ENCODE measurements at places on chromosomes 6 and 20.

DNA sequence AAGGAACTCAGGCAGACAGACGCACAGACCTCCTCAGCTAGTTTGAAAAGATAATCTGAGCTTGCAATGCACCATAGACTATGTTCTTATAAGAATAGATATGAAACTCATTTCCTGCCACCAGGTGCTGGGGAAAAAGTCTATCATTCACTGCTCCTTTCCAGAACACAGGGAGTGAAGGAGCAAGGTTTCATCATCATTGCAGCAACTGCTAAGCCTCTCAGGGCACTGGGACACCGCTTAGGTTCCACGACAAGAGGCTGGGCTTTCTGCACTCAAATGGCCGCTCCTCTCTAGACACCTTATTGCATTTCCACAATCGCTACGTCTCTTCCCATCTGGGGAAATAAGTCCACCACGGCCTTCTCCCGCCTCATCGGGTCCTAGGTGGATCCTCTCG lies 418.5 kb upstream of the JARID2 start:
- DNase-seq, result no peak

DNA sequence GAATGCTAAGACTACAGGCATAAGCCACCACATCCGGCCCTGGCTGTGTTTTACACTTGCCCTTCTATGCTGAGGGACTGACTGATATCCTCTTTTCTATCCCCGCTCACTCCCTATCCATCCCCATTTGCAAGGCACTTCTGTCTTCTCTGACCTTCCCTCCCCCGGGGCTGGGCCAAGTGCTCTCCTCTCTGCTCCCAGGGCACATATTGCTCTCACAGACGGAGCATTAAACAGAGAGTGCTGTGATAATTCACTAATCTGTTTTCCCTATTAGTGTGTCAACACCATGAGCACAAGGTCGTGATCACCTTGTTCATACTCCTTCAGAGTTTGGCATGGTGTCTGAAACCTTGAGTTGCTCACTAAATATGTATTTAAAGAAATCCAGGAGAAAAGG lies 9.0 kb upstream of the SLC2A12 start:
- DNase-seq, result no peak

- DNase-seq, result no peak
Measured at GRCh38 chr6:7684076-7684475, 41.8 kb upstream of the BMP6 start.

- no peak for DNase-seq
Measured at GRCh38 chr20:52751571-52751970, 220.6 kb upstream of the TSHZ2 start.

- no peak for DNase-seq
Measured at GRCh38 chr20:63652192-63652980, 838 bp downstream of the STMN3 start.

DNA sequence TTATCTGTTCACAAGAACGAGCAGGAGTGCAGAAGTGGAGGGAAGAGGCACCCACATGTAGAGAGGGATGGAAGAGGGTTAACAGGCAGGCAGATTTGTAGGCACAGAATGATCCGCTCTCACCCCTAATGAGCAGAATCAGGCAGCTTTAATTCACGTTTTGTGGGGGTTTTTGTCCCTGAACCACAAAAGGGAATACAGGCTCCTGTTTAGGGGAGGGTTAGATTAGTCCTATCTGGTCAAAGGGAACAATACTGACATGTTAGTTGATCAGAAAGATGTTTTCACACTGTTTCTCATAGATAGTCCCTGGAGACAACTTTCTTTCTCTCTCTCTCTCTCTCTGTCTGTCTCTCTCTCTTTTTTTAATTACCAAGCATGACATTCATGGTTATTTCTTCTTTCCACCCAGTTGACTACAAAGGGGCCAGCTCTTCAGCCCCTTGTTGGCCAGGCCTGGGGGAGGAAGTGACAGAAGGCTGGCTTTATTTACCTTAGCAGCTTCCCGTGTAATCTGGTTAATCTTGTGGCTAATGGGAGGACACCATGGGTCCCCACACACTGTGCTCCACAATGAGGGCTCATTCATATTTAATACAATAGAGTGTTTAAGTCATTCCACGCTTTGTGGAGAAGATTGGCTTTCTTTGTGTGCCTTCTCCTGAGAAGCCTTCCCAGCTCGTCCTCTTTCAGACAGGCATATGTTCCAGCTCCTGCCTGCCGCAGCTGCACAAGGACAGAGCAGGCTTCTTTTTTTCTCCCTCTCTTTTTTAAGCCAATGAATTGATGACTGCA lies 958.8 kb downstream of the TFAP2A start:
- no peak for DNase-seq

DNA sequence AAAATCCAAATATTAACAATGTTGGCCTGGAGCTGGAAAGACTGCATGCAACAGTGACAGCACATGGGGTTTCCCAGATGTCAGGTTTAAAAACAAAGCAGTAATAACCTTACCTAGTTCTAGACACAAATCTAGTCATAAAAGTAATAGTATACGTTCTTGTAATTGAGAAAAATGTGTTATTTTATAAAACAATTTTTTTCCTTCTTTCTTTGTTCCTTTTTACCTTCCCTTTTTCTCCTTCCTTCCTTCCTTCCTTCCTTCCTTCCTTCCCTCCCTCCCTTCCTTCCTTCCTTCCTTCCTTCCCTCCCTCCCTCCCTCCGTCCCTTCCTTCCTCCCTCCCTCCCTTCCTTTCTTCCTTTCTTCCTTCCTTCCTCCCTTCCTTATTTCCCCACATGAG lies 242.7 kb upstream of the PDE10A start:
- DNase-seq, result no peak

- DNase-seq, result peak; percentile 45
Measured at GRCh38 chr20:59955131-59955796, 3.0 kb upstream of the CDH26 start.

DNA sequence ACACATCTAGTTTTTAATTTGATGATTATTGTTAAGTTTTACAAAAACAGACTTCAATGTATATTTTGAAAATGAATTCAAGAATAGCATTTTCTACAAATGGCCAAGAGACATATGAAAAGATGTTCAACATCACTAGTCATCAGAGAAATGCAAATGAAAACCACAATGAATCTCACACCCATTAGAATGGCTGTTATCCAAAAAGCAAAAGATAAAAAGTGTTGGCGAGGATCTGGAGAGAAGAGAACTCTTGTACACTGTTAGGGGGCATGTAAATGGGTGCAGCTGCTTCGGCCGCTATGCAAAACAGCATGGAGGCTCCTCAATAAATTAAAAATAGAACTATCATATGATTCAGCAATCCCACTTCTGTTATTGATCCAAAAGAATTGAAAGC lies 185.8 kb upstream of the CCN2 start:
- no peak for DNase-seq

GRCh38 chr6:165755583-165755982 lies 92.5 kb upstream of the PDE10A start:
- no peak for DNase-seq

- no peak for DNase-seq
Measured at GRCh38 chr6:1930356-1930755, 315.0 kb downstream of the GMDS start.

- no peak for DNase-seq
Measured at GRCh38 chr6:43269273-43270007, 26.2 kb downstream of the TTBK1 start.

DNA sequence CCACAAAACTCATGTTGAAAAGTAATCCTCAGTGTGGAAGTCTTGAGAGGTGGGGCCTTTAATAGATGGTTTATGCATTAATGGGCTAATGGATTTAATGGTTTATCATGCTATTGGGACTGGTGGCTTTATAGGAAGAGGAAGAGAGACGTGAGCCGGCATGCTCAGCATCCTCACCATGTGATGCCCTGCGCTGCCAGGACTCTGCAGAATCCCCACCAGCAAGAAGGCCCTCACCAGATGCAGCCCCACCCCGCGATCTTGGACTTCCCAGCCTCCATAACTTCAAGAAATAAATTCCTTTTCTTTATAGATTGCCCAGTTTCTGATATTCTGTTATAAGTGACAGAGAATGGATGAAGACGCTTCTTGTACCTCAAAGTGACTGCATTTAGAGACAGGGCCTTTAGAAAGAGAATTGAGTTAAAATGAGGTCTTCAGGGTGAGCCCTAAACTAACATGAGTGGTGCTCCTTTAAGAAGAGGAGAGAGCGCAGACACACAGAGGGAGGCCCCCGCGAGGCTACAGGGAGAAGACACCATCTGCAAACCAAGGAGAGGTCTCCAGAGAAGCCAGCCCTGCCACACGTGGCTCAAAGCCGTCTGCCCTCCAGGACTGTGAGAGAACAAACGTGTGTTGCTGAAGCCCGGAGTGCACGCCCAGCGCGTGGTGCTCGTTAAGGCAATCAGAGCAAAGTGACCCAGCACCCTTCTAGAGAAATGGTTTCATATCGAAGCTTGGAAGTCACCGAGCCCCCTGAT lies 56.9 kb downstream of the IRF4 start:
- DNase-seq, result no peak

GRCh38 chr6:88614316-88614877 lies 349.0 kb downstream of the RNGTT start:
- DNase-seq, result no peak

DNA sequence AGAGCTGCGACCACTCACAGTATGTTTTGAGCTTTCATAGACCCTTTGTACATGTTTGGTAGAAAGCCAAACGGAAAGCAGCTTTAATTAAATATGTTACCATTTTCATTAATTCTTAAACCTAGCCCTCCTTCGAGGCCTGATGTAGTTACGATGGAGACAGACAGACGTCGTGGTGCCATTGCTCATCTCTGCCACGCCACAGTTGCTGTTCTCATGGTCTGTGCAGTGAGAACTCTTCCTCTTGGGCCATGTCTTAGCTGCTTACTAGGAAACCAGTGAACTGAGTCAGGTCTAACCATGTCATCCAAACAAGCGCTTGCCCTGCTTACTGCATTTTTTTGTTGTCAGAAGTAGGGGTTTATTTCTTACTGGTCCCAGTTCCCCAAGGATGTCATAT lies 62.8 kb downstream of the SNX9 start:
- no peak for DNase-seq

- DNase-seq, result no peak
Measured at GRCh38 chr6:6386010-6386409, 65.5 kb upstream of the F13A1 start.

GRCh38 chr6:151186804-151187330 lies 52.9 kb upstream of the AKAP12 start:
- DNase-seq, result no peak

DNA sequence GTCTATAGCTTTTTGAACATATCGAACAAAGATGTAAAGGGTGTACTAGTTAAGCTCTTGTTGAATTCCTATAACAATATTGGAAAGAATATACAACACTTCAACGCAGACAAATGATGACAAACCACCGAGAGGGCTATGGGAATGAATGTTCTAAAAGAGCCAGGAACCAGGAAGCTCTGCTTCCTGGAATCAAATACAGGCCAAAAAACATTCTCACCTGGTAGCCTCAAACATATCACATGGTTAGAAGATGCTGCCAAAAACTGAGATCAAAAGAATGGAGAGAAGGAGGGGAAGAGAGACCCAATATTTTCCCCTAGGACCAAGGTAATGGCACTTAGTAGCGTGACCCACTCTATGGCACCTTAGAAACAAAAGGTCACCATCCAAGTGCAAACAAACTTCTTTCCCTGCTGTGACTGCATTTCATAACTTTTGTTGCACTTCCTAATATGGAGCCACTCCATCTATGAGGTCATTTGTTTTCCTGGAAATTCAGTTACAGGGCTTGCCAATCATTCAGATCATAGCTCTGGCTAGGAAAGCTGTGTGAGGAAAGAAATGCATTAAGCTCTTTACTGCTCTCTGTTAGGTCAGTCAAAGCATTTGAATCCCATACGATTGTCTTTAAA lies 199.2 kb upstream of the NT5E start:
- DNase-seq, result no peak

GRCh38 chr6:3926150-3926482 lies 76.9 kb downstream of the FAM50B start:
- DNase-seq, result no peak

- no peak for DNase-seq
Measured at GRCh38 chr6:55957961-55958422, 82.6 kb upstream of the BMP5 start.

DNA sequence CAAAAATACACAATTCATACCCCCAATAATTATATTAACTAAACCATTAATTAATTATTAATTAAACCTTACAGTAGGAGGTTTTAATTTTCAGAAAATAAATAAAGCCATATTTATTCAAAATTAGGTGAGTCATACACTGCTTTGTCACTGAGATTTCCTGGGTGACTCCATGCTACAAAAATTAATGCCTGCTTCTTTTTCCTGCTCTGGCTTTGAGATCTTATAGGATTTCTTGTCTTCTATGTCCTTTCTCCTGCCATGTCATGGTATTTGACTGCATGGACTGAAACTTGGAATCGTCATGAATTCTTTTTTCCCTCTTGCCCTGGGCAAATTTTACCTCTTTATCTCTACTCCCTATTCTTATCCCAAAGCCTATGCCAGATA lies 133.2 kb downstream of the PHACTR1 start:
- DNase-seq, result no peak

GRCh38 chr6:69887026-69887425 lies 20.7 kb downstream of the COL19A1 start:
- DNase-seq, result no peak

GRCh38 chr20:16846006-16846405 lies 97.8 kb downstream of the OTOR start:
- no peak for DNase-seq

GRCh38 chr6:128335963-128336362 lies 184.4 kb downstream of the PTPRK start:
- DNase-seq, result no peak

DNA sequence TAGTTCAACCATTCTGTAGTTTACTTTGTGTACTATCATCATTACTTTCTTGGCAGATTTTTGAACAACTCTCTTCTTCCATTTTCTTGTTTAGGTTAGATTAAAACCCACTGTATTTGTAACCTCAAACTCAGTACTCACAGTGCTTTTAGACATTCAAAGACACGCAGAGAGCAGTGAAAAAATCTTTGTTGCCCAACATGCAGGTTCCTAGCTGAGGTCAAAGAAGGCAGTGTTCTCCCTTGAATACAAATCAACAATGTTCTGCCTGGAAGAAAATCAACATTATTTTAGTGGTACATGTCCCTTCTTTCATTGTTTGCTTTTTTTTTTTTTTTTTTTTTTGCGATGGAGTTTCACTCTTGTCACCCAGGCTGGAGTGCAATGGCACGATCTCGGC lies 11.2 kb downstream of the CYB5R4 start:
- no peak for DNase-seq

DNA sequence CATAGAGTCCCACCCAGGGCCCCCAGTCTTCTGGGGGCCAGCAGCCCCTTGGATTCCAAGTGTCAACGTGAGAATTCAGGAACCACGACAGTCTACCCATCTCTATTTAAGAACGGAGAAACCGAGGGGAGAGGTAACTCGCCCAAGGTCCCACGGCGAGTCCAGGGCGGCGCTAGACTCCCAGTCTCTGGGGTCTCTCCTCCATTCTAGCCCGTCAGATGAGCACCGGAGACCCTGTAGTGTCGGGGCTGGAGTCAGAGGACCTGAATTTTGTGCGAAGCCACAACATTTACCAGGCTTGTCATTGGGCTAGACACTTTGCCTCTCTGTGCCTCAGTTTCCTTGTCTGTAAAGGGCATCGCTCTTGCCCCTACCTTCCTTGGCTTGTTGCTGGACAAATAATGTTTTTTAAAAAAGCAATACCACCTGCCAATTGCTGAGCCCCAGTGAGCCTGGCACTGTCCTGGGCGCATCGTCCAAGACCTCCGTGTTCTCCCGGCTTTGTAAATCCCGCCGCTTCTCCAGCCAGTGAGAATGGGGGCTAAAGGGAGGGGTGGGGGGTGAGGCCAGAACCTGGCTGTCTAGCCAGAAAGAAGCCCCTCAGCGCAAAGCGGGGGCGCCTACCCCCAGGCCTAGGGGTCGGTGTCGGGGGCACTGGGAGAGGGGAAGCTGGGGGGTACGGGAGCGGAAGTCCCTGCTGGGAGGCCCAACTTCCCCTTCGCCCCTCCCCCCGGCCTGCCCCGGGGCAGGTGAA lies 91.7 kb downstream of the NCR2 start:
- no peak for DNase-seq
